ENCODE measurements at places on chromosomes 5 and 9.

DNA sequence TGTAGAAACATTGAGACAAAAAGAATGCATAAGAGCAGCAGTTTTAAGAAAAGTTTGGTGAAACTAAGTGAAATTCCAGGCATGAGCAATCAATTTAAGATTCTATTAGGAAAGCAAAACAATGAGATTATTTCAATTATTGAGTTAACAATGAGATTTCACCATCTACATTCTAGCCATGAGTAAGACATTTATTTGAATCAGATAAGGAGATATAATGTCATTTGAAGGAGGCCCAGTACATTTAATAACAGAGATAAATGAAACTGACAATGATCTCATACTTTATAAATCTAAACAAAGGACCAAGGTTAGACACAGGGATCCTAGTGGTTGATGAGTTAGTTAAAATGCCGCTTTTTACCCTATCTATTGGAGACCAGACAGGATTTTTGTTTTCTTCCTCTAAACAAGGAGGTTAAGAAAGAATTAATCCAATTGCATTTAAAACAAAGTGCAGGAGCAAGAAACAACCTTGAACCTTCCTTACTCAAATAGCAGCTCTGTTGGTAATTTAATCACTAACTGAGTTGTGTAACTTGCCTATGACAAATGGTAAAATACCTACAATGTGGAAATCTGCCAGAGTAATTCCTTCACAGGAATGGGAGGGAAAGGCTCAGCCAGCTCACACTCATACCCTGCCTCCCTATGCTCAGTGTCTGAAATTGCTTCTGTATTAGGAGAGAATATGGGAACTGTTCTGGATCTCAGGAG lies 103.5 kb upstream of the NR3C1 start:
- no peak for DNase-seq

DNA sequence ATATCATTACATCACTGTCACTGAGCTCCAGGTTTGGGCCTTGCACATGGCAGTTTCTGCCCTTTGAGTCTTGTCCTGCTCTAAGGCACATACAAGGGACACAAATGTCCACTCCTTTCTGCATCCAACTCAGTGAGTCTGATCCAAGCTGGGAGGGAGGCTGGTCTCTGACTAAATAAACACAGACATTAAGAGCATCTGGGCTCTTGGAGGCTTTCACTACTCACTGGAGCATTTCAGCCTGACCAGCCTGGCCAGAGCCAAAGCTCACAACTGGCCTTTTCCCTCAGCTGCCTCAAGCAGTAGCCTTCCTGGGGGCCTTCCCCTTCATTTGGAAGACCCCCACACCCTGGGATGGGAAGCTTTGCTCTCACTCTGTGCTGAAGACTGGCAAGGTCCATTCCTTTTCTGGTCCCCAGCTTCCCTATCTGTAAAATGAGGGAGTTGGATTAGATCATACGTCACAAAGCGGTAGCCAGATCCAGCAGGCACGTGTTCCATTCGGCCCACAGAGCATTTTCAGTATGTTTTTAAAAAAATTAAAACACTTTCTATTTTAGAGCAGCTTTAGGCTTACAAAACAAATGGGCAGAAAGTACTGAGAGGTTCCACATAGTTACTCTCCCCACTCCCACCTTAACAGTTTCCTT lies 58.6 kb upstream of the XPA start:
- no peak for DNase-seq

DNA sequence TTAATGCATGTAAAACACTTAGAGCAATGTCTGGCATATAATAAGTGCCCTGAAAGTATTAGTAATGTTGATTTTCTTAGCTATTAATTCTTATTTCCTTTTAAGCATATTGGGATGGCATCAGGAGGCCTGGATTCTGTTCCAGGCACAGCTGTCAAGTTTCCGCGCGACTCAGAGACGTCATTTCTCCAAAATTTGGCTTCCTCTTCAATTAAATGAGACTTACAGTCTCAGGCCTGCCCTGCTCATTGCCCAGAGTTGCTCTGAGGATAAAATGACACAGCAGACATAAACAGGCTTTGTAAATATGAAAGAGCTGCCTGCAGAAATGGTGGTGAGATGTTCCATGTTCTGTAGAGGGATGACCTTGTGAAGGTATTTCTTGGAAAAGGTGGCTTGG lies 159.8 kb upstream of the GLRA1 start:
- DNase-seq, result no peak

DNA sequence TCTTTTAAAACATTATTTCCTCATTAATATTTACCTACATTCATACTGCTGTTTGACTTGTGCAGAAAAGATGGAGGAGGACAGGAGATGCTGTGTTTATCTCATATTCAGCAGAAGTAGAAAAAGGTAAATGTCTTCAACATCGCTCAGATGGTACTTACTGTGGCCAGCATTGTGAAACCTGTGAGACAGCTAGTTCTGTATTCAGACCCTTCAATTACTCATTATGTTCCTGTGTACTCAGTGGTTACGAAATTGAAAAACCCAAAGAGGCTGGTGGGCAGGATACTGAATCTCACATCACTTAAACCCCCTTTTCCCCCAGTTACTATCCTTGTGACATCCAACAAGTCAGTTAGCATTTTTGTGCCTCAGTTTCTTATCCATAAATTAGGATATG lies 216.0 kb downstream of the KDM4C start:
- DNase-seq, result no peak

DNA sequence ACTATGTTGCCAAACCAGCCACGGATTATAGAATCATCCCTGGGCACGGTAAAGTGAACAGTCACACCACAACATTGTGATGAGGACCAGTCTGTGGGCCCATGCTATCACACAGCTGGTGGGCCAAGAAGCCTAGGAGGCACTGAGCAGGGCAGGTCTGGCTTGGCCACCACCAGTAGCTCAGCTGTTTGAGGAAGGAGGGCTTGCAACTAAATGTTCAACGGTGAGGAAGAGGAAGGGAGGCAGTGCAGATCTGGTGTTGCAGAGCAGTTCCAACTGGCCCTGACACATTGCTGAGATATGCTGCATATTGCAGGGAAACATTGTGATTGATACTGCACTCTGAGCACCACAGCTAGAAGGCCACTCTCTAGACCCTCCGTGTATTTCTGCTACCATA lies 77.9 kb upstream of the ATG10 start:
- no peak for DNase-seq

- no peak for DNase-seq
These were observed 16.8 kb downstream of the ACSL6 start for GRCh38 chr5:131994533-131995226.

GRCh38 chr9:36479101-36479500 lies 79.0 kb upstream of the RNF38 start:
- no peak for DNase-seq

GRCh38 chr9:87497604-87498045 lies at the start of gene DAPK1:
DAPK1 (plus strand) TSS chr9:87497867; CDS start chr9:87499078, 1,211 bp downstream.
- DNase-seq, result peak; percentile 28

GRCh38 chr5:156681265-156681664 lies 168.8 kb upstream of the PPP1R2B start:
- no peak for DNase-seq

DNA sequence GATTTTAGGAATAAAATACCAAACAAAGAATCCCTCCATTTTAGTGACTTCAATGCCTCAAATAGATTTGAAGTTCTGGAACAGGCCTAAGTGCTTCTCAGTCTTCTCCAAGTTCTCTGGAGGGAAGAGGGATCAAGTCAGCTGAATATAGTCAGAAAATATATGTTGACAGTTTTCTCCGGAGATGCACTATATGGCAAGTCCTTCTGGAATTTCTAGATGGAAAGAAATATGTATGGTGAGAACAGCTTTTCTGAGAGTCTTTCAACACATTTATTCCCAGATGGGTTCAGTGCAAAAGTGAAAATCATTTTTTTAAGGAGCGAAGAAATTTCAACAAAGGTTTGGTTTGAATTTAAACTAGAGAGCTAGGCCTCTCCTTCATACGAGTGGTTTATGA lies 317.4 kb upstream of the SLC30A5 start:
- no peak for DNase-seq

- DNase-seq, result no peak
These were observed 20.9 kb upstream of the MAN2A1 start for GRCh38 chr5:109668668-109669422.

GRCh38 chr5:168219515-168220410 lies 71.7 kb upstream of the WWC1 start:
- peak; percentile 33 for DNase-seq

GRCh38 chr5:76384189-76384588 lies 18.9 kb upstream of the IQGAP2 start:
- DNase-seq, result no peak

DNA sequence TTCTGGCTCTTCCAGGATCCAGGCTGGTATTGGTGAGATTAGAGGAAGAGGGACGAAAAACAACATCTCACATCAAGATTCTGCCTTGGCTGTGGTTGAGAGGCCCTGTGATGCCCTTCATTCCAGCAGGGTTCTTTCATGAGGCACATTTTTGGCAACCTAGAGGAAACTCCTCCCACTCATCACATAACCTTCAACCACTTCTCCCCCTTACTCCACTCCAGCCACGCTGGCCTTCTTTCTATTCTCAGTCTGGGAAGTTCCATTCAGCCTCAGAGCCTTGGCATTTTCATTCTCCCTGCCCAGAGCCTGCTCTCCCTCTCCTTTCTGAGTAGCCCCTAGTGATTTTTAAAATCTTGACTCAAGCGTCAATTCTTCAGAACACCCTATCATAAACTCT lies 337.5 kb downstream of the ZSWIM6 start:
- no peak for DNase-seq

DNA sequence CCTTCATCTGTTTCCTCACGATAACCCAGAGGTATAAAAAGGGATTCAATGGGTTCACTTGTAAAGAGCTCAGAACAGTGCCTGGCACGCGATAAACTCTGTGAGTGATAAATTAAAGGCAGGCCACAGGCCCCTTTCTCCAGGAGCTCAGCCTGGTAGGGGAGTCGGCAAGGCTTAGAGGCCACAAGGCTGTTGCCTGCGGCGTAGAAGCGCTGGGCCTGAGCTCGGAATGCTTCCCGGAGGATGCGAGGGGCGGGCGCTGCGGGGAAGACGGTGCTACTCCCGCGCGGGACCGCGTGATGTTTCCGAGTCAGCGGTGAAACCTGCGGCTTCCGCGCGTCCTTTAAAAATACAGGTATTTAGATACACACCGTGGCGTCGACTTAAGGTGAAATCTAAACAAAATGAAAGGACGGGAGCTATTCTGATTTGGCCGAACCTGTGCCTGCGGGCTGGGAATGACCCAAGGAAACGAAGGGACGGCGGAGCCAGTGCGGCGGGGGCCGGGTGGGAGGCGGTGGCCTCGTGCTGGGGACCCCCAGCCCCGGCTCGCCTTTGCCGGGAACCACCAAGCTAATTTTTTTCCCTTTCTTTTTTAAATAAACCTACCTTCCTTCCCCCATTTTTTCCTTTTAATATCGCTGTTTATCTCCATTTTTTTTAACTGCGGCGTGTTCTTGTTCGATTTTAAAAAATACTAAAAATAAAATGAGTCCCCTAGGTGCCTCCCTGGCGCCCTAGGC lies 6.2 kb downstream of the NKX2-5 start:
- DNase-seq, result no peak

DNA sequence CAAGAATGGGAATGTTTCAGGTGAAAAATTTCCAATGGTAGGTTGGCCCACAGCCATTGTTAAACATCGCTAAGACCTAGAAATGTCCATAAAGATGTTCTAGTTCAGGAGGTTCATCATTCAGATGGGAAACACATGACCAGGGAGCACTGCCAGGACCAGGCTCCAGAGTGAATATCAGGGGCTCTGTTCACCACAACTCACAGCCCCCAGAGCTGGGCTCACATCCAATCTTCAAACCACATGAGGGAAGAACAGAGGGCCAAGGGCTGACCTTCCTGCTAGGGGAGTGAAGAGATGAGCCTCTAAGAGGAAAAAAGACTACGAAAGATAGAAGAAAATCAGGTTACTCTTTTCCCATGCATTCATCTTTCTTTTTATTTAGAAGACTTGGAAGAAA lies 205.8 kb downstream of the SEMA5A start:
- no peak for DNase-seq

DNA sequence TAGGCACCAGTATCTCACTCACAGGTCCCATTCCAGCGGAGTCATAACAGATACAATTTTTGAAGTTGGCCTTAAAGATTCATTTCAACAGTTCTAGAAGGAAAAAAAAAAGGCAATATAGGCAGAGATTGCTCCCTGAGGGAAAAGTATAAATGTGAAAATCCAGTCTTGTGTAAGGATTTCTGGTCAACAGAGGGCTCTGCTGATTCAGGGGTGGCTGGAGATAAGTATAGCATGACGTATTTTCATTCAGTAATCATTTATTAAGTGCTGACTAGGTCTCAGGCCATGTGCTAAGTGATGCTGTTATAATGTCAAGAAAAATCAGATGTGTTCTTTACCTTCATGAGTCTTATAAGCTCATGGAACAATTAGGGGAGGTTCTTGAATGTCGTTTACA lies 377.3 kb upstream of the MEF2C start:
- DNase-seq, result no peak

- no peak for DNase-seq
These were observed 14.6 kb downstream of the ADAMTS16 start for GRCh38 chr5:5154733-5155132.

DNA sequence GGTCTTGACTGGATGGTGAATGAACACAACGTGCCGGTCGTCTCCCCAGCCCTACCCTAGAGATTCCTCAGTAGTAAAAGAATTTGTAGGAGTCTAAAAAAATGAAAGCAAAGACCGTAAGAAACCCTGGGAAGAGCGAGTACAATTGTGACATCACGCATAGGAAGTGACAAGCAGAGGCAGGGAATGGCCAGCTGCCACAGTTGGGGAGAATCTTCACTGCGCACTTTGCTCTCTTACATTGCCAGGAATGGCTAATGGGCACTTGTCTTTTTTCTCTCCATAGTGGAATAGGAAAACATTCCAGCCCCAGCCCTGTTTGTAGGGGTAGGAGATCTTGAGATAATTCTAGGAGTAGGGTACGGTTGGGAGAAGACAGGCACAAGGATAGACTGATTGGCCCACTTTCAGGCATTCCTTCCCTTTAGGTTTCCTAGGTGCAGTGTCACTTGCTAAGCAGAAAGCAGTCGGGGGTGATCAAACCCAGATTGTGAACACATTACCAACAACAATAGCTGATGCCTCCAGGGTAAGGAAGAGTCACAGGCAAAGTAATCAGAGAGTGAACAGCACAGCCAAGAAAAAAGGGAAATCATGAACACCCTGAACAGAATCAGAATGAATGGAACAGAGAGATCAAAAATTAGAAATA lies 302.7 kb downstream of the MAN2A1 start:
- no peak for DNase-seq

DNA sequence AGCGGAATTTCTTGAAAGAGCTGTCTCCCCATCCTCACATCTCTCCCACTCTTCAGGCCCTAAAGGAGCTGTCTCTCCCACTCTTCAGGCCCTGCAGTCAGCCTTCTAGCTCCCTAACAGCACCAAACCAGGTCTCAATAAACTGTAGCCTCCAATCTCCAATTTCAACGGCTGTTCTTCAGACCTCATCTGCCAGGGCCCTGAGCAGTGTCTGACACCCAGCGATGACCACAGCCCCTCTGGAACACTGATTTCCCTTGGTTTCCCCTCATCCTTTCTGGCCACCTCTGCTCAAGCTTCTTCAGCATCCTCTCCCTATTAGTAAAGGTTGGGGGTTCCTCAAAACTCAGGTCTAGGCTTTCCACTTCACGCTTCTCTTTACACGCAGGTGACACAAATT lies 1.6 kb upstream of the P4HA2 start:
- DNase-seq, result no peak

Data from activated CD4-positive, alpha-beta memory T cell treated with anti-CD3 and anti-CD28 coated beads for 36 hours (primary cell).